ENCODE measurements at places on chromosomes 4 and X.

GRCh38 chr4:162140051-162140683, 23.6 kb downstream of the FSTL5 start:
- DNase-seq: no peak

GRCh38 chr4:140790171-140790570, 34.0 kb upstream of the TBC1D9 start:
- DNase-seq: no peak

DNA sequence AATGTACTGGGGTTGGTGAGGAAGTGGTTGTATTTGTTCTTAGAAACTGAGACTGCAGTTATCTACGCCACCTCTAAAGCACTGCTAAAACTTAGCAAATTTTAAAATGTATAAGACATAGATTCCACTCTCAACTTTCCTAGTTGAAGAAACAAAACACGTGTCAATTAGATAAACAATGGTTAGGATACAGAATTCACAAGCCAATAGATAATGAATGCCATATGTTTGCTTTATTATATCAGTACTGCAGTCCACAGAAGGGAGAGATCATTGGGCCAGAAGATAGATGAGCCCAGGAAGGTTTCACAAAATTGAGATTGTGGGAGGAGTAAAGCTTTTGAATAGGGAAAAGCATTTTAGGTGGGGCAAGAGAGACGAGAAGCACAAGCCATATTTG, 14.3 kb downstream of the TMEM33 start:
- DNase-seq: no peak

- no peak for DNase-seq
These were observed 144.3 kb upstream of the PAQR3 start for GRCh38 chr4:79083406-79084010.

DNA sequence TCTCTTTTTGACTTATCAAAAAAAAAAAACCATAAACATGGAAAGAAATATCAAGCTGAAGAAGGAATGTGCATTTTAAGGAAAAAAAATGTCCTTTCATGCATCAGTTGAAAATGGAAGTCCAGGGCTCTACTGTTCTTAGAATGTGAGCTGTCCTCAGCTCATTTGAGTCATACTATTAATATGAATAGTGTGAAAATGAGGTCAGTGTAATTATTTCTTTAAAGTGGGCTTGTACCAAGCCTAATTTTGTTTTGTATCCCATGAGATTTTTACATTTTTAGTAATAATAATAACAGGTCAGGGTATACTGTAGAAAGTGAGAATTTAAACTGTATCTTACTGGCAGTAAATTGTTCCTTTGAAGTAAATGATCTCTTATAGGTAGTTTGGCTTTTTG, 148.5 kb downstream of the NAA11 start:
- DNase-seq: no peak

GRCh38 chrX:43349363-43349762, 306.7 kb upstream of the MAOA start:
- DNase-seq: peak; percentile 59

- DNase-seq: no peak
These were observed 365.5 kb downstream of the GBA3 start for GRCh38 chr4:23058165-23058776.

GRCh38 chrX:110396735-110397134, 38.1 kb downstream of the RTL9 start:
- DNase-seq: no peak

DNA sequence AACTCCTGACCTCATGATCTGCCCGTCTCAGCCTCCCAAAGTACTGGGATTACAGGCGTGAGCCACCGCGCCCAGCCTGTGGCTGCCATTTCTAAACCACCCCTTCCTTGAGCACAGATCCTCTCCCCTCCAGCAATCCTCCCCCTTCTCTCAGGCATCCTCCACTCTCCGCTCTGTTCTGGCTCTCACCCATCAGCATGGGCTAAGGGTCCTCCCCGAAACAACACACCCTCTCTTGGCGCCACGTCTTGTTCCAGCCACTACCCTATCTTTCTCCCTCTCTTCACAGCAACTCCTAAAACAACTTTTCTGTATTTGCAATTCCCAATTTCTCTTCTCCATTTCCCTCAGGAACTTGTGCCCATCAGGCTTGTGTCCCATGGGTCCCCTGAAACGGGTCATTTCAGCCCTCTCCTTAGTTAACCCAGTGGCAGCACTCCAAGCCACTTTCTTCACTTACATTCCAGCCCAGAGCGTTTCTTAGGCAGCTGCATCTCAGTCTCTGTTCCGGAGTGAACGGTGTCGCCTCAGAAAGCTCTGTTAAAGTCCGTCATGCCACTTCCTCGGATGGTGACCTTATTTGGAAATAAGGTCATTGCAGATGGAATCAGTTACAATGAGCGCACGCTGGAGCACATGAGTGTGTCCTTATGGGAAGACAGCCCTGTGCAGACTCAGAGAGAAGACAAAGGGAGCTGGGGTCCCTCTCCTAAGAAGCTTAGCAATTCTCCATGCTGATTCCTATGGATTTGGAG, 28.3 kb upstream of the CLDN24 start:
- no peak for DNase-seq

GRCh38 chrX:78213331-78213730, 73.9 kb upstream of the TAF9B start:
- DNase-seq: no peak

DNA sequence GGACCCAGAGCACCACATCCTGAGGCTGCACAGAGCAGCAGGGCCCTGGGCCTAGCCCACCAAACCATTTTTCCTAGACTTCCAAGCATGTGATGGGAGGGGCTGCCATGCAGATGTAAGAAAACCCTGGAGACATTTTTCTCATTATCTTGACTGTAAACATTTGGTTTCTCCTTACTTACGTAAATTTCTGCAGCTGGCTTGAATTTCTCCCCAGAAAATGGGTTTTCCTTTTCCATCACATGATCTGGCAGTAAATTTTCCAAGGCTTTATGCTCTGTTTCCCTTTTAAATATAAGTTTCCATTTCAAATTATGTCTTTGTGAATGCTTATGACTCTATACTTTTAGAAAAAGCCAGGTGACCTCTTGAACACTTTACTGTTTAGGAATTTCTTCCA, 945.9 kb upstream of the NDST4 start:
- no peak for DNase-seq

DNA sequence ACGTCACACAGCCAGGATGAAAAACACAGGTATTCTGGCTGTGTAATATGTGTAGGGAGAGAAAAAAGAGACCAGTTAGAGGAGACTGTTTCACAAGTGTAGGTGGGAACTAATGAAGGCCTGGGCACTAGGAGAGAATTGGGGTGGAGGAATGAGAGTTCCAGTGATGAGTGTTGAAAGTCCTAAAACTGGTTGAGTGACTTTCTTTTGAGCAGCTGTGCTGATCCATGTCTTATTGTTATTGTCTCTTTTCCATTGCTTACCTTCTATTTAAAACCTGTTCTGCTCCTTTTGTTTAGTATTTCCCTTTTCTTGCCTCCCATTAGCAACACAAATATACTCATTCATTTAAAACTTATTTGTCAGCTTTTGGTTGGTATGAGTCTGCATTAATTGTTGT, 88.7 kb downstream of the PDLIM5 start:
- no peak for DNase-seq

DNA sequence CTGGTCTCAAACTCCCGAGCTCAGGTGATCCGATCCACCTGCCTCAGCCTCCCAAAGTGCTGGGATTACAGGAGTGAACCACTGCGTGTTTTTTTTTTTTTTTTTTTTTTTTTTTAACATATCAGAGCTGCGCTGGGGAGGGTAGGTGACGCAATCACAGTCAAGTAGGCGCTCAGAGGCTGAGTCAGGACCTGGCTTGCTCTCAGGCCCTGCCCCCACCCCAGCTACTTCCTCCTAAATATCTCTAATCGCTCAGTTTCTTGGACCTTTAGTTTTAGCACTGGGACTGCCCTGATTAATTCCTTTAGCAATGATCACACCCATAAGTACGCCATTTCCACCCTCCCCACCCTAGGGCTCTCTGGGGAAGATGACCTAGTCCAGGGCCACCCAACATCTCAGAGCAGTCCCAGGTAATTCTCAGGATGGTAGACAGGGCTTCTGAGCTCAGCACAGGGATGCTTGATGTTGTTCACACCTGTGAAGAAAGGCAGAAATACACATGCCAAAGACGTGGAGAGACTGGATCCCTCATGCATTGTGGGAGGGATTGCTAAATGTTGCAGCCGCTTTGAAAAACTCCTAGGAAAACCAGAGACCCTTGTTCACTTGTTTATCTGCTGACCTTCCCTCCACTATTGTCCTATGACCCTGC, 50.2 kb downstream of the DDX3X start:
- DNase-seq: no peak

GRCh38 chr4:39286263-39286662, 79.9 kb downstream of the RFC1 start:
- DNase-seq: no peak

- no peak for DNase-seq
These were observed 100.4 kb upstream of the PSAPL1 start for GRCh38 chr4:7535094-7535493.
